Stimulated activated CD4-positive, alpha-beta T cell treated with anti-CD3 and anti-CD28 coated beads, Interleukin-1b, Interleukin-23, amount 100 ng/mL, for 24 hours (primary cell): ENCODE measurements at places on chromosomes 4 and X.

DNA sequence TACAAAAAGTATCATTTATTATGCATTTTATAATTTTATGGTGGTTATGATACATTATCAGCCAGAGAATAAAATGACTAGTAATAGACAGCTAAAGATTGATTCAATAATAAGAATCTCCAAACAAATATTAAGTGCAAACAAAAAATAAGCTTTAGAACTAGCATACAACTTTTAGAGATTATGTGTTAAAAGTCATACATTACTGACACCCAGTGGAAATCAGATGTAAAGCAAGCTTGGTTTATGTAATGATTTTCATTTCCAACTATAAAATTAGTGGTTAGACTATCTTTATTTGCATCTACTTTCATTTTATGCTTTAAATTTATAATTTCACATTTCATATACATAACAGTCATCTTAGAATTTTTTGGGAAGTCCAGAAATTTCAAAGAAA is 57.7 kb downstream of the IL13RA2 start:
- DNase-seq, result no peak

- DNase-seq, result no peak
These were observed 221.6 kb upstream of the SPANXN4 start for GRCh38 chrX:142804085-142804484.

GRCh38 chr4:97577004-97577403 is 566.3 kb downstream of the STPG2 start:
- no peak for DNase-seq

GRCh38 chrX:152638443-152638904 is 779 bp downstream of the GABRQ start:
- DNase-seq, result no peak

GRCh38 chr4:52110171-52110570 is 59.1 kb downstream of the SPATA18 start:
- no peak for DNase-seq

DNA sequence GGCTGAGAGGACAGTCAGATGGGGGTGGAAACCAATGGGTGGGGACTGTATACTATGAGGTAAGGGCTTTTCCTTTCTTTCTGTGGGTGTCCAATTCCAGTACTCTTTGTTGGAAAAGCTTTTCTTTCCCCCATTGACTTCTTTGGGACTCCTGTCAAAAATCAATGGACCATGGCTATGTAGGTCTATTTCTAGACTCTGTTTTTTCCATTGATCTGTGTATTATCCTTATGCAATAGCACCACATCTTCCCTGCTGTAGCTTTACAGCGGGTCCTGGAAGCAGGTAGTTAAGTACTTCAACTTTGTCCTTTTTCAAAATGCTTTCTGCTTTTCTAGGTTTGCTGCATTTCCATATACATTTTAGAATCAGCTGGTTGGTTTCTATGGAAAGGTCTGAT is 11.8 kb upstream of the CPLX1 start:
- DNase-seq, result no peak

DNA sequence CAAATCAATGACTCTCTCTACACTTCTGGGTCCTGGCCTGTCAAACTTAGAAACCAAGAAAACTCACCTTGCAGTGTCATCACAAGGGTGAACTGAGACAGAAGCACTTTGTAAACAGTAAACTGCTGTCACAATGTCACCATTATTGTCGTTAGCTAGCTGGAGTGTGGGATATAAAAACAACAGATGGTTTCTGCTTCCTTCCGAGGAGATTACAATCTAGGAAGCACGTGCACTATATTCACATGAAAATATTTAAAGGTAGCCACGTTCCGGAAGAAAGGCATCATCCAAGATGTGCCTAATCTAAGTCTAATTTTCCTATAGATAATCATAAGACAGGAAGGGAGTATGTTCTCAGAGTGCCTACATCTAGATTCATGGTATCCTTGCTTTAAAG is 64.7 kb upstream of the ACSL1 start:
- no peak for DNase-seq

- no peak for DNase-seq
These were observed 150.6 kb downstream of the CDS1 start for GRCh38 chr4:84733343-84734033.

- peak; percentile 45 for DNase-seq
These were observed 725 bp downstream of the FAM120C start for GRCh38 chrX:54182194-54182863.

DNA sequence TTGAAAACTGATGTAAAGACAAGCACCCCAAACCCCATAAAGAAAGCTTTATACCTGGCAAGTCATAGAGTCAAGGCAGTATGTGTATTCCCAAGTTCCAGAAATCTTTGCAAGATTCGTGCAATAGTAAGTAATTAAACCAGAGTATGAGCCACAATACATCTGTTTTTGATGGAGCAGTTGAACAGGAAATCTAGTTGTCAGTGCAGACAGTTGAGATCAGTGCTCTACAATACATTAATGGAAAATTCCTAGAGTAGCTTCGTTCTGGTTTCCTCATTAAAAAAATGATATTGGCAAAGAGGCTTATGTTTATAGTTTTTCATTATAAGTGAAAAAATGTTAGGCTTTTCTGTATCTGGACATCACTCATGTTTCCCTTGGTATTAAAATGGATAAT is 575.3 kb downstream of the TRIML1 start:
- DNase-seq, result no peak

DNA sequence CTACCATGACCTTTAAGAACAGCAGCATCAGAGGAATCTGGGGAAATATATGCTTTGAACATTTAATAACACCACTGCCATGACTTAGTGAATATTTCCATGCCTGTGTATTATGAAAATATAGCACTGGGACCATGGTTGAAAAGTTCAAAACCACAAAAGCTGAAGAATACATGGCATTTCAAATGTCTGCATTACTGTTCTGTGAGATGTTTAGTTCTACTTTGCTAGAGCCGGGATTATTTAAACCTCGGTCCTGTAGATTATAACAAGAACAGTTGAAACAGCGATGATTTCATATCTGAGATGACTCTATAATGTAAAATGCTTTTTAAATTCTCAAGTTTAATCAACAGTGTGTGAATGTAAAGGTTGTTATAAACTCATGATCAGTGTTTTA is 126.7 kb upstream of the AGA start:
- no peak for DNase-seq
